GF-D8 (cell line): ENCODE measurements at places on chromosomes 13 and 19.

- no peak for DNase-seq
Measured at GRCh38 chr19:35251456-35251855, 2.7 kb downstream of the LSR start.

GRCh38 chr13:49300276-49300675 is 52.6 kb downstream of the CDADC1 start:
- no peak for DNase-seq

- no peak for DNase-seq
Measured at GRCh38 chr19:33273065-33273736, 29.1 kb downstream of the CEBPA start.

DNA sequence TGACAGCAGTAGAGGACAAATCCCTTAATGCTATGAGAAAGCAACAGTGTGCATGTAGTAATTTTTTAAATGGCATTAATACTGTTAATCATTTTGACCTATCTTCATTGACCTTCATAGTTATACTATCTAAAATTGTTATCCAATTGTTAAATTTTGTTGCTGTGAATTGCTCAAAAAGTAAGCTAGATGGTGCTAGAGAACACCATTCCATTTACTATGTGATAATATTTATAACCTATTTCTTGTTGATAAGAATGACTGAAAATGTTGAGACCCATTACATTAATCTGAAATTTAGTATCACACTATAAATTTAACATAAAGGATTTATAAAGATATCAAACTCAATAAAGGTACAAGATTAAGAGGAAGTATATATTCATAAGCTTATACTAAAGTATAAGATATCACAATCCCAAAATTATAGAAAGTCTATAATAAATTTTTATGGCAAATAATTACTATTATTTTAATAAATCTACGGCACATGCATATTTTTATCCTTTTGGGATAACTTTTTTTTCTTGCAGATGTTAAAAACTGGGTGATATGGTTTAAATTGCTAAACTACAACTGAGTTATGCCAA is 1573.3 kb downstream of the PCDH9 start:
- no peak for DNase-seq

DNA sequence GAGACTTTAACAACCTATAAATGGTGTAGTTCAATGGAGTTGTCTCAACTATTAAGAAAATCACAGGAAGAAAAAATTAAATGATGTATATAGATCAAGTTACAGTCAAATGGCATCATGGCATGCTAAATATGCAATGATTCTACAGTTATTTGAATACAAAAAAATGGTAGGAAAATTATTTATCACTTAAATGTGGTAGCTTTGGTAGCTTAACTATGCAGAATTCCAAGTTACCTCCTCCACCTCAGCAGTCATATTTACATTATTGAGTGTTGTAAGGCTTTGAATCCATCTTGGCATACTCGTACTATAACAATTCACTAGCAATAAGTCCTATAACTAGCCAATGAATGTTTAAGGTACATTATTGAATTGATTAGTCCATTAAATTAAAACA is 36.8 kb downstream of the CAB39L start:
- no peak for DNase-seq

GRCh38 chr13:88919970-88920628 is 1248.9 kb downstream of the SLITRK5 start:
- DNase-seq, result no peak

- no peak for DNase-seq
Measured at GRCh38 chr19:6739390-6739882, at the start of gene TRIP10. Gene TRIP10 (plus strand): TSS chr19:6739680. CDS start chr19:6739762, 82 bp downstream.

DNA sequence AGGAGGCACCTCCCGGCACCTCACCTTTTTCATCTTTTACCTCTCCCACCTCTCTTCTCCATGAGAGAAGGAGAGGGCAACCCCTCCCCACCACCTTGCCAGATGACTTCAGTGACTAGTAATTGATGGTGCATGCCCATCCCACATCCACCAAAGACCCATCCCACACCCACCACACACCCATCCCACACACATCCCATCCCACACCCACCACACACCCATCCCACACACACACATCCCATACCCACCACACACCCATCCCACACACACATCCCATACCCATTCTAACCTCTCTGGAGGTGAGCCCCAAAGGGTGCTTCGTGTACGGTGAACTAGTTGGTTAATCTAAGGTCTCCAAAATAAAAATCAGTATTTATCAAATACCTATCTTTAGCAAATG is 44.7 kb downstream of the STK24 start:
- no peak for DNase-seq

- no peak for DNase-seq
Measured at GRCh38 chr19:46924874-46925547, 64.2 kb downstream of the ARHGAP35 start.
